ENCODE measurements at places on chromosomes 16 and 17.

GRCh38 chr16:85757341-85757822, 6.5 kb upstream of the C16orf74 start:
- peak; percentile 75 for DNase-seq

DNA sequence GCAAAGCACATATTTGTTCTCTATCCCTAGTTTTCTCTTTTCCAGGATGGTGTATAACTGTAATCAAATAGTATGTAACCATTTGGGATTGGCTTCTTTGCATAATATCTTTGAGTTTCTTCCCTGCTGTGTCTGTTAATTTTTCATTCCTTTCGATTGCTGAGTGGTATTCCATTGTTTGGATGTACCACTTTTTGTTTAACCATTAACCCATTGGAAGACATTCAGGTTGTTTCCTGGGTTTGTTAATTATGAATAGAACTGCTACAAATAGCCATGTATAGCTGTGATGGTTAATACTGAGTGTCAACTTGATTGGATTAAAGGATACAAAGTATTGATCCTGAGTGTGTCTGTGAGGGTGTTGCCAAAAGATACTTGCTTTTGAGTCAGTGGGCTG, 4.6 kb upstream of the SLFN13 start:
- no peak for DNase-seq

GRCh38 chr16:10920726-10921427, 21.4 kb downstream of the DEXI start:
- no peak for DNase-seq

- peak; percentile 83 for DNase-seq
These were observed 6.0 kb downstream of the FHOD1 start for GRCh38 chr16:67241008-67241900.

- no peak for DNase-seq
These were observed 234.8 kb downstream of the IRX3 start for GRCh38 chr16:54051821-54052220.

DNA sequence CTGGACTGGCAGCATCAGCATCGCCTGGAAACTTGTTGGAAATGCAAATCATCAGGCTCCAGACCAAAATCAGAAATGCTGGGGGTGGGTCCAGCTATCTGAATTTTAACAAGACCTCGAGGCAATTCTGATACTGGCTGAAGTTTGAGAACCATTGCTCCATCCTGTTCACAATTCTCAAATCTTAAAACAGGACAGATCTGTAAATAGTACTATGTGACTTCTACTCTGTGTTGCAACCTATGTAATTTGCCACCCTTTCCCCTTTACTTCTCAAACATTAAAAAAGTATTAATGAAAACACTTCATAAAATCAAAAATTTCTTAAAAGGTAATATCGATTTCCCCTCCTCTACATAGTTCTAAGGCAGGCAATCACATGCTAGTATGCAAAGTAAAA, 28.5 kb downstream of the CACNG1 start:
- DNase-seq, result no peak

GRCh38 chr17:7563115-7563869, 1.6 kb downstream of the SENP3 start:
- no peak for DNase-seq

DNA sequence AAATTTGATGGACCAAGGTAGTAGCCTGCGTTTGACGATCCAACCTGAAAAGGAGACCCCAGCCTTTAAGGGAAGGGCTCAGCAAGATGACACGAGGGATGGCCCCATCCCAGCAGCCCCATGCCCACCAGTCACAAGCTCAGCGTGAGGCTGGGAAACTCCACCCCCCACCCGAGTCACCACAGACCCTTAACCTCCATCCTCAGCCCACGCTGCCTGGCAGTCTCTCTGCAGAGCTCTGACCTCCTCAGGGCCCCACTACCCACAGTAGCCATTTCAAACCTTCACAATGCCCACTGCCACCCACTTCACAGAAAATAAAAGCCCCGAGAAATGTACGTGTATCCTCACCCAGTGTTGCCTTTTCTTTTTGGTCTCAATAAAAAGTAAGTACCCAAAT, 18.7 kb downstream of the USP36 start:
- DNase-seq, result no peak

DNA sequence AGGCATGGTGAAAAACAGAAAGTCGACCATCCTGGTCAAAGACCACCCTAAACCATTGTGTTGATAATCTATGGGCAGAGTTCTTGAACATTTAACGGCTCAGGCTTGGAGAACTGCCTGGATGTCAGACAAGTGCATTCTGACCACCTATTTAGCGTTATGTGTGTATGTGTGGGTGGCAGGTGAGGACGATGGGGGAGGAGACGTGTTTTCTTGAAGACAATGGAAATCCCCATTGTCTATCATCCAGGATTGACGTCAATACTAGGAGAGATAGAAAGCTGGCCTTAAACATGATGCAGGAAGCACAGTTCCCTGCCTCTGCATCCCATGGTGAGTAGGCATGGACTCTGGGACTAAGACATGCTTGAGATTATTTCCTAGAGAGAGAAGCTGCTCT, 157.4 kb upstream of the MAF start:
- DNase-seq, result no peak

DNA sequence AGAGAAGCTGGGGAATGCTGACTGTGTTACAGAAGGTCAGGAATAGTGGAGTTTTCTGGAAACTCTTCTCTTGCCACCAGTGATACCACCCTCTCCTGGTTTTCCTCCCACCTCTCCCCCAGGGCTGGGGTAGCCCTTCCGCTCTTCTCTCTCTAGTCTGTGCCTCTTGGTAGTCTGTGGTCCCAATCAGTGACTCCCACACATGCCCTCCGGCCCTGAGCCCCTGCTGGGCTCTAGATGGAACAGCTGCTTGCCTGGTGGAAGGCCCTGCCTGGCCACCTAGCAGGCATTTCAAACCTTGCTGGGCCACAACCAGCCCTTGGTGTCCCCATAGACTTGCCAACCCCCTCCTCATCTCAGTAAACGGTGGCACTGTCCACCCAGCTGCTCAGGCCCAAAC, 15.2 kb upstream of the MTSS2 start:
- DNase-seq, result no peak

GRCh38 chr17:32493976-32494513, 7.3 kb downstream of the CDK5R1 start:
- no peak for DNase-seq

DNA sequence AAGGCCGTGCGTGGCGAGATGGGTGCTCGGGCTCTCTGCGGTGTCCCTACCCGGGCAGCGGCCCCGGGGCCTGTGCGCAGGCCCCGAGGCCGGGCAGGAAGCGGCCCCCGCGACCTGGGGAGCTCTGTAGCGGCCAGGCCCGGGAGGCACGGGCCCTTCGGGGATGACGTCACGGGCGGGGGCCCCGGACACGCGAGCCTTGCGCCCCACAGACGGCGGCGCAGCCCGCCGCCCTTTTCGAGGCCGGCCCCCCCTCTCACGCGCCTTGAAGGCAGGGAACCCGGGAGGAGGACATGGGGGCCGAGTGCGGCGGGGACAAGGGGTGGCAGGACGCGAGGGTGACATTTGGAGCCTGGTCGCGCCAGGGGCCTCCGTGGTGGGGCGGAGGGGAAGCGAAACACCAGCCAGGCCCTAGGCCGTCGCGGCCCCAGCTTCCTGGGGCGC, 1.1 kb downstream of the RAI1 start:
- no peak for DNase-seq

Data from fibroblast of upper back skin (primary cell).